Right lung (tissue), 10 donors: ENCODE measurements at places on chromosomes 12 and 14.

GRCh38 chr12:65656891-65657351 lies 167.4 kb upstream of the HMGA2 start:
- no peak for DNase-seq

DNA sequence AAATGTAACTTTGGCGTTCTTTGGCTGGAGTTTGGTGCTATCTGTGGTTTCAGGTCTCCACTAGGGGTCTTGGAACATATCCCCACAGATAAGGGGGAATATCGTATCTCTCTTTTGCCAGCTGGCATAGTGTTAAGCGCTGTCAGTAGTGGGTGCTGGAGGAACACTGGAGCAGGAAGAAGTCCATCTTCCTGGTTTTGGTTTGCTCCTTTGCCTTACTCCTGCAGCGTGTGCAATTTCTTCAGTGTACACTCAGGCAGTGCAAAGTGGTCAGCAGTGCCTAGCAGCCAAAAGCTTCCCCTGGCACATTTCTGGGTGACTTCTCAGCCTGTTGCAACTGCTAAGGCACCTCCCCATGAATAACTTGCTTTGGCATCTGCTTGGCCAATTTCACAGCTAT lies 11.7 kb upstream of the RIPK3 start:
- DNase-seq = no peak

DNA sequence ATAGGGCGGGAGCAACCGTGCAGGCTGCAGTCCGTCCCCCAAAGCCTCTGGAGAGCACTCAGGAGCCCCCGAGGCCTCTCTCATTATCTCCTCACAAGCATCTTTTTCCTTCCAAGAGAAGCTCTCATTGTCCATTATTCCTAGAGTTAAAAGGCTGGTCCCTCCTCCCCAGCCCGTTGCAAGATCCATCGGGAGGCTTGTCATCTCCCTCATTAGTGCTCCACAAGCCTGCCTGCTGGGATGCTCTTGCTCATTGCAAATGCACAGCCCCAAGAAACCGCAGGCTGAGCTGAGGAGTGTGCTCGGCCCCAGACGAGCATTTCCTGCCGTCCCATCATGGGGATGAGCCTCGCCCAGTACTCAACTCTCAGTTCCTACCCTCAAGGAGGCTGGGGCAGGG lies 23.3 kb downstream of the NUAK1 start:
- no peak for DNase-seq

- DNase-seq = no peak
These were observed 12.0 kb upstream of the NUDT14 start for GRCh38 chr14:105192866-105193731.

GRCh38 chr14:103421556-103421955 lies 36.3 kb downstream of the MARK3 start:
- no peak for DNase-seq

DNA sequence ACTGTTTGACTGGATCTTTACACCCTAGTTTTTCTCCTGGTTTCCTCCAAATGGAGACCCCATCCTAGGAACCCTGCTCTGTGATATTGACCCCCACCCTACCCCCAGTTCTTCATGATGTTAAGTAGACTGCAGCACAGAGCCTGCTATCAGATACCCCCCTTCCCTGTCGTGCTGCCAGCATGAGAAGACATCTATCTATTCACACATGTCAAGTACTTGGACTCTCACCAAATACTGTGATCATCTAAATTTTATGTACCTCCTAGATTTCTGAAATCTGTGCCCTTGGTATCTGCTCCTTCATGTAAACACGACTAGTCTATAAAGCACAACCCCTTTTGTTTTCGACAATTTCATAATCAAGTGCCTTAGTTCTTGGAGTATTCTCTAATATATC lies 38.9 kb downstream of the FERMT2 start:
- DNase-seq = no peak

DNA sequence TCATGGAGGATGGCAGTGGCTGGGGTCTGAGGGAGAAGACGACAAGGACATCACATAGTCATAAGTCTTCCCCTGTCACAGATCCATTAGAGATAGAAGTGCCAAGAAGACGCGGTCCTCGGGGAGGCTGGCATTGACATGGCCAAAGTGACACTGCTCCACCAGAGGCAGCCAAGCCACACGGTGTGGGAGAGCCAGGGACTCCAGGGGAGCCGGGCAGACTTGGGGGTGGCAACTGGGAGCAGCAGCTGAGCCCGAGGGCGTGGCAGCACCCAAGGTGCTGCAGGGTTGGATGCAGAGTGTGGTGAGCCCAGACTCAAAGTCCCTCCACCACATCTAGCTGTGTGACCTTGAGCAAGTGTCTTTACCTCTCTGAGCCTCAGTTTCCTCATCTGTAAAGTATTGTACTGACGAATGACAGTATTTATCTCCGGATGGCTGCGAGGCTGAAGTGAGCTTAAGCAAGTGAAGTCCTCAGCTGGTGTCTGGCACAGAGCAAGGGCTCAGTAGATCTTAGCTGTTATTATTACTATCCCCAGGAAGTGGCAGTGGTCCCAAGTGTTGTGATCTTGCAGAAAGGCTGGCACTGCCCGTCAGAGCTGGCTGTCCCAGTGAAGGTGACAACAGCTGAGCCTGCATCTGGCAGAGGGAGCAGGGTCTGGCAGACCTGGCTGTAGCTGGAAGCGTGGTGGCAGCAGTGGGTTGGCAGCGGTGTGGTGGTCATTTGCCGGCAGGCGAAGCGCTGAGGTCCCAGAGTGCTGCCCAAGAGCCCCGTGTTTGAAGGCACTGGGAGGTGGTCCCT lies 54.9 kb downstream of the ZNF664 start:
- DNase-seq = no peak

- DNase-seq = no peak
These were observed 32.2 kb upstream of the ANKRD9 start for GRCh38 chr14:102541771-102542170.

DNA sequence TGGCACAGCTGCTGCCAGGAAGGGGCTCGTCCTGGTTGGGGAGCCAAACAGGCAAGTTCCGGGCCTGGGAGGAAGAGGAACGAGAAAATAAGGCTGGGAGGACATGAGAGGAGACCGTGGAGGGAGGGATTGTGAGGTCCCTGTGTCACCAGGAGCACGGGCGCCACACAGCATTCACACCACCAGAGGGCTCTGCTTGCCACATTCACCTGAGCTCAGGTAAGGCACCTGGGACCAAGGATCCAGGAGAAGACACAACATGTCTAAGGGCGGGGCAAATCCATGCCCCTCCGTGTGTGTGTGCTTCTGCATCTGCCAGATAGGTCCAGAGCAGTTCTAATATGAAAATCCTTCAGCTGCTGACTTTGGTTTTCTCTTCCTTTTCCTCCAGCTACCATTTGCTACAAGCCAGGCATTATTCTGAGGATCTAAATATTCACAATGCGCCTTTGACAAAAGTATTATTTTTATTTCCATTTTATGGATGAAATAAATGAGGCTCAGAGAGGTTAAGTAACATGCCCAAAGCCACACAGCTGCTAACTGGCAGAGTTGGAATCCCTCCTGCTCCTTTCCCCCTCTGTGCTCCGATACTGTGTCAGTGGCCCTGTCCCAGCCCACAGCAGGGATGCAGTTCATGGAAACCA lies 14.6 kb downstream of the RAPGEF3 start:
- no peak for DNase-seq

GRCh38 chr12:68240079-68240478 lies 13.3 kb downstream of the IL22 start:
- no peak for DNase-seq

DNA sequence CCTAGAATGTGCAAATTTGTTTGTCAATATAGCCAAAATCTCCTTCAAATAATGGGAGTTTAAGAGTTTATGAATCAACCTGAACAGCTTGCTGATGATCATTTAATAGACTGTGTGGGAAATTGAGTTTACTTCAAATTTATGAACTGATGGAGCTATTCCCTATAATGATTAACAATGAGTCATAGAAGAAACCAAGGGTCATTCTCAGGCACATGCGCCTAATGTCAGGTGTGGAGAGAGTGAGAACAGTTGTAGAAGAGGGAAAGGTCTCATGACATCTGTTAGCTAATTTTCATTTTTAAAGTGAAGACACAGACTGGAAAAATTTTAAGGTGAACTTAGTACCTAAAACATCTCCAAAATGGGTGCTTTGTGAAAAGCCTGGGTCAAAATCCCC lies 191.8 kb downstream of the BMP4 start:
- no peak for DNase-seq

GRCh38 chr12:67877727-67878126 lies 111.5 kb upstream of the IFNG-AS1 start:
- no peak for DNase-seq
